ENCODE measurements at places on chromosomes 1 and 21. TPM values are rescaled to one million over a fixed set of nuclear protein-coding genes. Genes with fewer than 3 reads are reported as not detected.

Gene OR2G6
- not detected for polyA plus RNA-seq

Gene PLOD1
- polyA plus RNA-seq = 63.6 TPM

Gene PLCH2
- polyA plus RNA-seq = 74.0 TPM

Gene S100A7
- polyA plus RNA-seq = 31.2 TPM

Gene ICOSLG
- polyA plus RNA-seq = 2.2 TPM

Gene NHLH2
- 0.21 TPM for polyA plus RNA-seq

Gene AGPAT3
- 21.7 TPM for polyA plus RNA-seq

- no peaks in the 10 kb centered on the region for H3K27me3 ChIP-seq
- no peaks in the 10 kb centered on the region for H3K36me3 ChIP-seq
- no peak for DNase-seq
Observed at GRCh38 chr21:14630556-14631069, 84.5 kb upstream of the SAMSN1 start.

- H3K4me1 ChIP-seq = peaks cover 5% of the 10 kb centered on the region
- H3K27ac ChIP-seq = no peak overlapping the region
- DNase-seq = no peak
- H3K27me3 ChIP-seq = no peaks in the 10 kb centered on the region
- no peaks in the 10 kb centered on the region for H3K36me3 ChIP-seq
Observed at GRCh38 chr21:39036581-39036980, 146.7 kb downstream of the PSMG1 start.

- H3K27me3 ChIP-seq = no peaks in the 10 kb centered on the region
- peaks cover 5% of the 10 kb centered on the region for H3K36me3 ChIP-seq
- peaks cover 38% of the 10 kb centered on the region for H3K4me1 ChIP-seq
- no peak overlapping the region for H3K27ac ChIP-seq
- no peak for DNase-seq
- H3K4me3 ChIP-seq = no peak overlapping the region
Observed at GRCh38 chr1:226695335-226695900, 43.7 kb downstream of the ITPKB start.

DNA sequence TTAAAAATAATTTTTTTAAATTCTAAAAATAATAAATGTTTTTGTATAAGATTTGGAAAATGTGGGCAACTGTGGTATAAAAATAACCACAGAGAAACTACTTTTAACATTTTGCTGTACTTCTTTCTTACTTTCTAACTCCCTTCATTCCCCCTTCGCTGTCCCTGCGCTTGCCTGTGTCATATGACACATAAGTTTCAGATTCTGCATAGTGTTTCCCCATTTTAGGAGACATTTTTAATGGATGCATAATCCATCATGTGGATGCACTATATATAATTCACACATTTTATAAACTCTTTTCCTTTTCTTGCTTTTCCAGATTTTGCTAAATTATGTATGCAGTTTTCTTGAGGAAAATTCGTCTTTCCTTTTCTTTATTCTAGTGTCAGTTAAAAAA lies 16.3 kb downstream of the ATG4C start:
- no peaks in the 10 kb centered on the region for H3K27me3 ChIP-seq
- H3K4me1 ChIP-seq = no peaks in the 10 kb centered on the region

- no peak overlapping the region for H3K4me3 ChIP-seq
- H3K36me3 ChIP-seq = no peaks in the 10 kb centered on the region
- H3K27ac ChIP-seq = no peak overlapping the region
- no peak for DNase-seq
- no peaks in the 10 kb centered on the region for H3K4me1 ChIP-seq
- peaks cover 4% of the 10 kb centered on the region for H3K27me3 ChIP-seq
Observed at GRCh38 chr1:162230096-162230495, 146.6 kb downstream of the SPATA46 start.

DNA sequence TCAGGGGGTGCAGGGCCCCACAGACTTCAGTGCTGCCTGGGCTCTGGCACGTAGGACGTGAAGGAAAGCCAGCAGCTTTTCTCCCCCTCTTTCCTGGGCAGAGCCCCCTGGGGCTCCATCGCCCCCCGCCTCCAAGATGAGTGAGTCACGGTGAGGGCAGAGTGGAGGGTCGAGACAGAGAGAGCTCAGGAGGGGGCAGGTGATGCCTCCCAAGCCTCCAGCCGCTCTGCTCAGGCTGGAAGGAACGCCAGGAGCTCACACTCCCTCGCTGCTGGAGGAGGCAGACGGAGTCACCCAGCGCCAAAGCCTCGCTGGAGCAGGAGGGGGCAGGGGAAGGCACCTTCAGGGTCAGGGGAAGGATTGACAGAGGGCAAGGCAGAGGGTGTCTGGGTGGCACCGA lies 119.5 kb downstream of the CASZ1 start:
- H3K4me1 ChIP-seq = peaks cover 4% of the 10 kb centered on the region
- no peaks in the 10 kb centered on the region for H3K27me3 ChIP-seq
- no peaks in the 10 kb centered on the region for H3K36me3 ChIP-seq
- DNase-seq = no peak
- no peak overlapping the region for H3K27ac ChIP-seq

DNA sequence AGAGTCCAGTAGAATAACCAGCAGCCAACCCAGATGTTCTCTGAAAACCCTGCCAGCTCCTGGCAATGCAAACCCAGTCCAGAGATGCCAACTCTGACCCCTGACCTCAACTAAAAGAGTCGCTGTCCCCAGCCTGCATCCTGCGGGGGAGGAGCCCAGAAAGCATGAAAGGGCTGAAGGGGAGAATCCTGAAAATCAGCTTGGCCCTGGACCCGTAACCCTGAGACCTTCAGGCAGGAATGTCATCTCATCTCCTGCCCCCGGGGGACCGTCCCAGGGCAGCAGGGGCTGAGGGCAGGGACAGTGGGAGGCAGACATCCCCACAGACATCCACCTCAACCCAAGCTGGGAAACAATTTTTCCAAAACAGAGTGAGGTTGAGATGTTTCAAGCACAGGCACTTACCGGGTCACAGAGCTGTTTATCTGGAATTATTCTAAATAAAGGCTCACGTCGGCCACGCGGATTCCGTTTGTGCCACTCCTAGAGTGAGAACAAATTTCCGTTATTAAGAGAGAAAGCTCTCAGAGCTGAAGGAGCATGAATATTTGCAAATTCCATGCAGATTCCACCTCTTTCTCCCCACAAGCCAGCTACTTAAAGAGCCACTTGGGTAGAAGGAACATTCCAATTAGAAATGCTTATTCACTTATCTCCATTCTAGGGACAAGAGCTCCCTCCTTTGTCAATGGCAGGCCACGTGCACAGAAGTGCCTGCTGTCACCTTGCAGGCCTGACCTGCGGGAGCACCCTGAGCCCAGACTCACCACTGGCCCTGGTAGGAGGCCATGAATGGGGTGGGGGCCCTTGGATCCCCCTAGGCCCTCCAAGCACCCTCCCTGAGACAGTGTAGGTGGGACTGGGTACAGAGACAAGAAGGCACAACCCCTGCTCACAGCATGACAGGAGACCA lies 240.1 kb downstream of the NPHP4 start:
- DNase-seq = no peak
- H3K4me1 ChIP-seq = no peaks in the 10 kb centered on the region
- H3K4me3 ChIP-seq = no peak overlapping the region
- H3K27me3 ChIP-seq = peaks cover under 1% of the 10 kb centered on the region

GRCh38 chr1:74767490-74767889 lies 34.5 kb downstream of the TYW3 start:
- peak; percentile 4 for DNase-seq
- no peaks in the 10 kb centered on the region for H3K4me1 ChIP-seq
- H3K36me3 ChIP-seq = peaks cover 5% of the 10 kb centered on the region
- H3K27ac ChIP-seq = no peak overlapping the region
- H3K27me3 ChIP-seq = no peaks in the 10 kb centered on the region

- peaks cover 8% of the 10 kb centered on the region for H3K4me1 ChIP-seq
- peak within 1 kb of the TSS; percentile 34 for H3K4me3 ChIP-seq
- H3K36me3 ChIP-seq = no peaks in the 10 kb centered on the region
- no peak for DNase-seq
Observed at GRCh38 chr1:27634985-27635367, at the start of gene FGR. TSS of gene FGR (minus strand) at chr1:27635185. CDS start at chr1:27623916, 11,269 bp downstream.

GRCh38 chr1:81802707-81803430 lies 2.1 kb downstream of the ADGRL2 start:
- H3K27ac ChIP-seq = no peak overlapping the region
- peaks cover 74% of the 10 kb centered on the region for H3K27me3 ChIP-seq
- H3K4me3 ChIP-seq = peak overlapping the region; percentile 66
- no peaks in the 10 kb centered on the region for H3K36me3 ChIP-seq
- H3K4me1 ChIP-seq = peaks cover 4% of the 10 kb centered on the region

GRCh38 chr1:92516574-92516973 lies 29.8 kb upstream of the GFI1 start:
- H3K27me3 ChIP-seq = no peaks in the 10 kb centered on the region
- H3K36me3 ChIP-seq = no peaks in the 10 kb centered on the region
- no peak overlapping the region for H3K4me3 ChIP-seq

GRCh38 chr1:115712911-115713609 lies 55.5 kb downstream of the CASQ2 start:
- no peak overlapping the region for H3K4me3 ChIP-seq
- H3K36me3 ChIP-seq = no peaks in the 10 kb centered on the region
- no peak for DNase-seq

- no peak overlapping the region for H3K4me3 ChIP-seq
- H3K27ac ChIP-seq = no peak overlapping the region
- no peak for DNase-seq
- no peaks in the 10 kb centered on the region for H3K27me3 ChIP-seq
Observed at GRCh38 chr1:102834688-102835320, 273.5 kb downstream of the COL11A1 start.

DNA sequence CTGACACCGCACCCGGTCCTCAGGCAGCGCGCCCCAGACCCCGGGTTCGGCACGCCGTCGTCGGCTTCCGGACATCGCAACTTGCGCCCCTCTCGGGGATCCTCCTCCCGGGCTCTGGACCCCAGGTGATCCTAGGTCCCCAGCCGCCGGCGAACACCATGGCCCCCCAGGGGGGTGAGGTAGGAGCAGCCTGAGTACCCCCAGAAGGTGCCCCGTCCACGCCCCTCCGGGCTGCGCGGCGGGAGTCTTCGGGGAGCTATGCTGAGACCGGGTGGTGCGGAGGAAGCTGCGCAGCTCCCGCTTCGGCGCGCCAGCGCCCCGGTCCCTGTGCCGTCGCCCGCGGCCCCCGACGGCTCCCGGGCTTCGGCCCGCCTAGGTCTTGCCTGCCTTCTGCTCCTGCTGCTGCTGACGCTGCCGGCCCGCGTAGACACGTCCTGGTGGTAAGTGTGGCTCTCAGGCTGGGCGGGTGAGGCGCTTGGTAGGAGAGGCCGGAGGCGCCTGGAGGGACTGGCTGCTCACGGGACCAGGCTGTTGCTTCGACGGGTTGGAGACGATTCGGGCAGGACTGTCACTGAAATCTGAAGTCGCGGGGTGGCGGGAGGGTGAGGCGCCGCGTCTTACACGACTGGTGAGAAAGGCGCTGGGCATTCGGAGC lies 367 bp downstream of the WNT2B start:
- H3K27me3 ChIP-seq = peaks cover 29% of the 10 kb centered on the region
- DNase-seq = no peak
- H3K36me3 ChIP-seq = no peaks in the 10 kb centered on the region
- peaks cover 12% of the 10 kb centered on the region for H3K4me1 ChIP-seq

GRCh38 chr1:21930629-21931170 lies 6.4 kb downstream of the HSPG2 start:
- no peaks in the 10 kb centered on the region for H3K27me3 ChIP-seq
- no peak for DNase-seq
- peaks cover 40% of the 10 kb centered on the region for H3K4me1 ChIP-seq
- H3K4me3 ChIP-seq = no peak overlapping the region
